ENCODE measurements at places on chromosomes 4 and X.

DNA sequence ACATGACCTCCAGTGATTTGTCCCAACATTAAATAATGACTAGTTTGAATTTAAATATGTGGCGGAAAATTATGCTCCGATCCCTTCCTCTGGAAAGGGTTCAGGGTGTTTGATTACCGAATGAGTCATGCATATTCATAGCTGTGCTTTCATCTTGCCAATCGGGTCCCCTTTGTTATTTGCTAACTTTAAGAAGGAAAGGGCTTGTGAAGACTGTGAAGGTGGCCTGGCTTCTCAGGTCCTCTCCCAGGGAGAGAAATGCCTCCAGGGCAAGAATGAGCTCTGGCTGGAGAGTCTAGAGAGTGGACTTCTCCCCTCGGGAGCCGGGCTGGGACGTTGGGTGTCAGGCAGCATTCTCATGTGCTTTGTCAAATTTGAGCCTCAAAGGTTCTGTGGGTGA, 155.5 kb upstream of the PSAPL1 start:
- no peak for DNase-seq

DNA sequence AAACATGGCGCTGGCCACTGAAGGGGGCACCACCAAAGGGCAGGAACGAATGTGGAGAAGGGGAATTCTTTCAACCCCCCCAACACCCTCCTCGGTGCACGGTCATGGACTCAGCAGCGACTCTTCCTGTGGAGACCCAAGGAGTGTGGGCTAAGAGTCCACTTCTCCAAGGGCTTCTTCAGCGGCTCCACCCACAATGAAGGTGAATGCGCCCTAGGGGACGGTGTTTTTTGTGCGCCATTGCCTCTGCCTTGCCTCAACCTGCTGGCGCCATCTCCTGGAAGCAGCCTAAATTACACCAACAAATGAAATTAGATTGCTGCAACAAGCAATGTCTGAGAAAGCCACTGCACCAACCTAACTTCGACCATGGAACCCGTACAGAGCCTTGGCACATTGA, 169.2 kb upstream of the MAGEB18 start:
- DNase-seq = no peak

DNA sequence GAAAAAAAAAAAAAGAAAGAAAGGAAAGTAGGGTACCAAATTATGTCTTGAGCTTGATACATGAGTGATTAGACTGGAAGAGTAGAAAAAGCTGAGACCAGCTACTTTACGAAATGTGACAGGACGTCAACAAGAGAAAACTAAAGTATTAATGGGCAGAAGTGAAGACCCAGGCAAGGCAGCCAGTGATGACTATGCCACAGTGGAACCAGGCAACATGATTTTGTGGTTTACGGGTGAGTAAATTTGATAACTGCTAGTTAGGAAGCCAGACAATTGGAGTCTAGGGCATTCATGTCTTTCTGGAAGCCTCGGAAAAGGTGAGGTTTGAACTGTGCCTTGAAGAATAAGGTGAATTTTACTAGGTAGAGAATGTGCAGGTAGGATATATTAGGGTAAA, 326.4 kb downstream of the TENM3 start:
- no peak for DNase-seq

GRCh38 chrX:12930150-12930549, 23.7 kb downstream of the TLR8 start:
- DNase-seq = no peak

- no peak for DNase-seq
These were observed 10.3 kb upstream of the CENPU start for GRCh38 chr4:184744236-184744635.

GRCh38 chr4:20017777-20018115, 234.0 kb upstream of the SLIT2 start:
- DNase-seq = no peak

GRCh38 chr4:79450053-79450452, 42.0 kb upstream of the GK2 start:
- DNase-seq = no peak

- DNase-seq = no peak
These were observed 205.4 kb downstream of the HS3ST1 start for GRCh38 chr4:11223311-11223710.

- no peak for DNase-seq
These were observed 452.3 kb downstream of the ZIC3 start for GRCh38 chrX:138018145-138018799.

DNA sequence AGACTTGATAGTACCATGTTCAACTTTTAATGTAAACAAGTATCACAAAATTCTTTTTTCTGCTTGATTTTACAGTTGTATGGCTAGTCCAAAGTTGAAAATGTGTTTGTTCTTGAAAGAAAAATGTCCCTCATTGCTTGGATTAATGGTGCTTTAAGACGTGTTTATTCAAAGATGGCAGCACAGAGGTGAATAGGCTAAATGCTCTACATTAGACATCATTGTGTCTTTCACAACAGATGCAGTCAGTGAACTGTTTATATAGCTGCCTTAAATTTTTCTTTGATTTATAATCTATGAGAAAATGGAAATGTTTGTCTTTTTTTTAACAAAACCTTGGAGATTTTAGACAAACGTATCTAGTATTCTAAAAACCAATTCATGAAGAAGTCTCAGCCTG, 137.3 kb downstream of the BMPR1B start:
- DNase-seq = no peak

DNA sequence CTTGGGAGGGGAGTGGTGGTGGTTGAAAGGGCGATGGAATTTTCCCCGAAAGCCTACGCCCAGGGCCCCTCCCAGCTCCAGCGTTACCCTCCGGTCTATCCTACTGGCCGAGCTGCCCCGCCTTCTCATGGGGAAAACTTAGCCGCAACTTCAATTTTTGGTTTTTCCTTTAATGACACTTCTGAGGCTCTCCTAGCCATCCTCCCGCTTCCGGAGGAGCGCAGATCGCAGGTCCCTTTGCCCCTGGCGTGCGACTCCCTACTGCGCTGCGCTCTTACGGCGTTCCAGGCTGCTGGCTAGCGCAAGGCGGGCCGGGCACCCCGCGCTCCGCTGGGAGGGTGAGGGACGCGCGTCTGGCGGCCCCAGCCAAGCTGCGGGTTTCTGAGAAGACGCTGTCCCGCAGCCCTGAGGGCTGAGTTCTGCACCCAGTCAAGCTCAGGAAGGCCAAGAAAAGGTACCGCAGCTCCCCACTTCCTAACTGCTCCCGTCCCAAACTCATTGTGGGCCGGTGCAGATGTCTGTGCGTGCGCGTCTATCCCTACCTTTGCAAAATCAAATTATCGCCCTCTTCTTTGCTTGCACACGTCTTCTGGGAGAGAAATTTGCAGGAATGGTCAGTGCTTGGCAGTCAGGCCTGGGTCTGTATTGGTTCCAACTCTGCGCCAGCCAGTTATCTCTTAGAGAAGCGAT, 533 bp downstream of the IL15 start:
- peak; percentile 24 for DNase-seq

DNA sequence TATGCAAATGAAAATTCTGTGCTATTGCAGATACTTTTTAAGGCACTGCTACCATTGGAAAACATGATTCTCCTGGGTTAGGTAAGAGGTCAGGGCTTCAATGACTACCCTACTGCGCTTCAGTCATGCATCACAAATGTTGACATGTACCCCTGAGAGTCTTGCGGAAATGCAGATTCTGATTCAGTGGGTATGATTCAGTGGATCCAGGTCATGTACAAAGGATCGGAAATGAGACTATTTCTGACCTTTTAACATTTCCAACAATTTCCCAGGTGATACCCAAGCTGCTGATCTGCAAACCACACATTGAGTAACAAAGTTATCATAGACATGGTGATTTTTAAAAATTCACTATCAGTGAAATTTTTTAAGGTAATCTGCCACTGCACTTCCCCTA, 62.6 kb downstream of the DDX53 start:
- no peak for DNase-seq

- no peak for DNase-seq
These were observed 178.0 kb downstream of the DCLK2 start for GRCh38 chr4:150256225-150256620.

DNA sequence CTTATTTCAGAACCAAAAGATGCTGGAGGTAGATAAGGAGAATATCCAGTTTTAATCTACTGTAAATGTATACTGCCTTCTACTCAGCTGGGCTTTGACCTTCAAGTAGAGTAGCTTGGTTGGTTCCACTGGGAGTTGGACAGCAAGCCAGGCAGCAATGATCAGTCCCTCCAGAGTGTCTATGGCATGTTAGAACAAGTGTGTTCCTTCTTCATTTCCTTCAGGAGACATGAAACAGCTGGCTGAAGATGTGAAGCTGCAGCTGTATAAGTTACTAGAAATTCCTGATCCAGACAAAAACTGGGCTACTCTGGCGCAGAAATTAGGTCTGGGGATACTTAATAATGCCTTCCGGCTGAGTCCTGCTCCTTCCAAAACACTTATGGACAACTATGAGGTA, 111.1 kb downstream of the NFKB1 start:
- no peak for DNase-seq

GRCh38 chr4:95898226-95898625, 58.3 kb downstream of the PDHA2 start:
- no peak for DNase-seq

- DNase-seq = no peak
These were observed 49.4 kb downstream of the ANXA3 start for GRCh38 chr4:78601013-78601412.

DNA sequence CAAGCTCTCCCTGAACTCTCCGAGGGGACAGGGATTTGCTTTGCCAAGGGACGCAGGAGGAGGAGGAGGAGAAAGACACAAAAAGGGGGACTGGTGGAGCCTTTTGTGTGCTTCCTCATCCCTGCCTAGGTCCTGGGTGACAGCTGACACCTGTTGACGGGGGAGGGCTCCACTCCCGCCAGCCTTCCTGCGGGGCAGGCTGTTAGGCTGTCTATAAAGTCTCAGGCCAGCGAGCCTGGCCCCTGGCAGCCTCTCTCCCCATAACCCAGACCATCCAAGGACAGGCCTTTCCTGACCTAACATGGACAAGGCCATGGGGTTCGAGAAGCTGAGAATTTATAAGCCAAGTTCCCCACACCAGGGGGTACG, 832 bp upstream of the EVC2 start:
- no peak for DNase-seq

GRCh38 chr4:5789141-5789540, 78.1 kb downstream of the EVC start:
- DNase-seq = no peak

DNA sequence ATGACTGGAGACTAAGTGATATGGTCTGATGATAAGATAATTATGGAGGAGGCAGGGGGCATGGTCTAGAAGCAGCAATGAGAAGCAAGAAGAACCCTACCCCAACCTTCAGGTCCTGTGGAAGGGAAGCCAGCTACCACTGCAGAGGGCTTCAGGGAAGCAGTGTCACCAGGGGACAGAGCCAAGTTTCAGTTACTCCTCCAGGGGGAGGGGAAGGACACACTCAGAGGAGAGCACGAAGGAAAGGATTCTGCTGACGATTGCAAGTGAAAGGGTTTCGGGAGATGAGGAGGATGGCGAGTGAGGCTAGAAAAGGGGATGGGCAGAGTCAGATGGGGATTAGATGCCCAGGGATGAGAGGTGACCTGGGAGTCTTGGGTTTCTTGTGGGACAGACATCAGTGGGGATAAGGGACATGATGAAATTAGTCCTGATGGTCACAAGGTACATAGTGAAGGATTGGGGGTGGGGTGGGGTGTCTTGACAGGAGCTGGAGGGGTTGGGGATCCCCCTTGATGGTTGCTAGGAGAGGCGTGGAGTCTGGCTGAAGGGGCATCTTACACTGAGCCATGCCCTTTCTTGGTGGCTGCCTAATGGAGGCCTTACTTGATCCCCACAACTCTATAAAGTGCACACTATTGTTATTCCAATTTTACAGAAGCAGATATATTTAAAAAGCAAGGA, 45.4 kb downstream of the TIGD4 start:
- DNase-seq = no peak

DNA sequence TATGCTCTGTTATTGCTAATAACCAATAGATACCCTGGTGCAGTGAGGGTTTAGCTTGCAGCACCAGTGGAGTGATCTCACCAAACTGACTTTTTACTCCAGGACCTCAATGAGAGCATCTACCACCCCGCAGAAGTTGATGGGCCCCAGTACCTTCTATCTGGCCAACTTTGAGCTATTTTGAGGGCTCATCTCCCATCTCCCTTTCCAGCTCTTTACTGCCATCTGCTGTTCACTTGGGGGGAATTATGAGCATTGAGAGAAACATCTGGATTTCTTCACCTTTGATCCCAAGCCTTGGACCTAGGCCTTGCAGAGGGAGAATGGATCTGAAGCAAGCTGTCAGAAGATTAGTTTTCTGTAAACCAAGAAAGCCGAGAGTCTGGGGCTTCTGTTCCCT, 143.6 kb downstream of the TMEM164 start:
- peak; percentile 45 for DNase-seq

- peak; percentile 39 for DNase-seq
These were observed 49.2 kb downstream of the ENPP6 start for GRCh38 chr4:184168406-184169019.

DNA sequence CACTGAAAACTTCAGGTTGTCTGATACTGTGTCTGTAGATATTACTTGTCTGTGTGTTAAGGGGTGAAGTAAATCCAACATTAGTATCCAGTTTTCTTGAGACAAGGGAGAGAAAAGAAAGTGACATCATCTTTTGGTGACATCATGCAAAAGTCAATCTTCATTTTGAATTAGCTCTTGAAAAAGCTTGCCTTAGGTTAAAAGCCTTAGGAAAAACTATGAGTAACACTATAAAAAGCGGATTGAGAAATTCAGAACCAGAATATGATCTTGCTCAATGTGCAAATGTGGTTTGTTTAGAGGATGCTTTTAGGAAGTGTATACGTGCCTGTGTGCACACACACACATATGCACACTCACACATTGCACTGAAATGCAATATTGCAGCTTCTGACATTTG, 345.8 kb upstream of the CASK start:
- no peak for DNase-seq

DNA sequence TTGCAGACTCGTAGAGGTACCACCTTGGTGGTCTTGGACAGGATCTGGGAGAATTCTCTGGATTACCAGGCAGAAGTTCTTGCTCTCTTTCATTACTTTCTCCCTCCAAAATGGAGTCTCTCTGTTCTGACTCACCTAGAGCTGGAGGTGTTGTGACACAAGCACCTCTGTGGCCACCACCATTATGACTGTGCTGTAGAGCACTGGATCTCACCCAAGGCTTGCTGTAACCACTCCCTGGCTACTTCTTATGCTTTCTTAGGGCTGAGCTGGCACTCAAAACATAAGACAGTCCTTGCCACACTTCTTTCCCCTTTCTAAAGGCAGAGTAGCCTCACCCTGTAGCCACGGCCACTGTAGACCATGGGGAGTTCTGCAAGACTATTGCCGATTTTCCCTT, 296.6 kb upstream of the DIPK2B start:
- DNase-seq = no peak

DNA sequence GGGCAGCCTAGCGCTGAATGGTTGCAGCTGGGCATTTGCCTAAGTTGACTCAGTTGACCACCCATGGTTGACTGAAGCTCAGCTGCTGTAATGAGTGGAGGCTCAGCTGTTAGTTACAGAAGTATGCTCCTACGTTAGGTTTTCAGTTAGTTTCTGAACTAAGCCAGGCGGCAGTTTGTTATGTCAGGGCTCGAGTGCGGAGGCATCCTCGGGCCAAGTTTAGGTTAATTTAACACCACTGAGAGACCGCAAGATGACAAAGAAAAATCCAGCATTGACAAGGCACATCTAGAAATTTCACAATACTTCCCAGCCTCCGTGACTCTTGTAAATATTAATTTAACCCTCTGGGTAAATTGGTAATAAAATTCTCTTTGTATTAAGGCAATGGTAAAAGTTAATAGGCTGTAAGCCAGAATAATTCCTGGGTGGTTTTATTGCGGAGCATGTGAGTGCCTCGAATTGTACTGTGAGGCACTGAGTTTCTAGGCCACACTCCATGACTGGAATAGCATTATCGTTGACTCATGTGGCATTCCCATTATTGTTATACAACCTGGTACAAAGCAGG, 33.1 kb upstream of the CDKN2AIP start:
- no peak for DNase-seq
